ENCODE measurements at places on chromosomes 11 and 22. TPM values are rescaled to one million over a fixed set of nuclear protein-coding genes. Genes with fewer than 3 reads are reported as not detected.

Gene OR10V1
- not detected for polyA plus RNA-seq

Gene SCUBE2
- polyA plus RNA-seq, result 6.8 TPM

Gene OR51I1
- not detected for polyA plus RNA-seq

Gene SFI1
- polyA plus RNA-seq, result 52.3 TPM

Gene KRTAP5-9
- polyA plus RNA-seq, result 1.2 TPM

Gene VSIG2
- 8.5 TPM for polyA plus RNA-seq

Gene OR8K5
- polyA plus RNA-seq, result not detected

Gene SEZ6L
- 0.10 TPM for polyA plus RNA-seq

Gene IGSF9B
- polyA plus RNA-seq, result 8.3 TPM

Gene MRGPRX3
- not detected for polyA plus RNA-seq

Gene VPREB1
- polyA plus RNA-seq, result not detected

Gene KDELR3
- 11.0 TPM for polyA plus RNA-seq

Gene MFRP
- not detected for polyA plus RNA-seq

Gene HTR3B
- polyA plus RNA-seq, result 0.12 TPM

Gene PLAAT2
- 0.88 TPM for polyA plus RNA-seq

Gene PAX6
- 0.15 TPM for polyA plus RNA-seq

All from left kidney (tissue), 8 donors.